ENCODE measurements at places on chromosomes 3 and 15.
A peak's percentile ranks its signal among the peaks of the same experiment; 100 is the strongest.

- DNase-seq = no peak
These were observed 48.6 kb upstream of the KLF13 start for GRCh38 chr15:31278061-31278445.

DNA sequence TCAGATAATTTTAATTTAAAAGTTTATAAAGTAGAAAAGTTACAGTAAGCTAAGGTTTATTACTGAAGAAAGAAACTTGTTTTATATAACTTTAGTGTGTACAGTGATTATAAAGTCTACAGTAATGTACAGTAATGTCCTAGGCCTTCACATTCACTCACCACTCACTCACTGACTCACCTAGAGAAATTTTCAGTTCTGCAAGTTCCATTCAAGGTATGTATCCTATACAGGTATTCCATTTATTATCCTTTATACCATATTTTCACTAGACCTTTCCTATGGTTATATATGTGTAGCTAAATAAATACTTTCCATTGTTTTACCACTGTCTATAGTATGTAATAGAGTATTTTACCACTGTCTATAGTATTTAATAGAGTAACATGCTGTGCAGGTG, 33.2 kb upstream of the MME start:
- DNase-seq = no peak

DNA sequence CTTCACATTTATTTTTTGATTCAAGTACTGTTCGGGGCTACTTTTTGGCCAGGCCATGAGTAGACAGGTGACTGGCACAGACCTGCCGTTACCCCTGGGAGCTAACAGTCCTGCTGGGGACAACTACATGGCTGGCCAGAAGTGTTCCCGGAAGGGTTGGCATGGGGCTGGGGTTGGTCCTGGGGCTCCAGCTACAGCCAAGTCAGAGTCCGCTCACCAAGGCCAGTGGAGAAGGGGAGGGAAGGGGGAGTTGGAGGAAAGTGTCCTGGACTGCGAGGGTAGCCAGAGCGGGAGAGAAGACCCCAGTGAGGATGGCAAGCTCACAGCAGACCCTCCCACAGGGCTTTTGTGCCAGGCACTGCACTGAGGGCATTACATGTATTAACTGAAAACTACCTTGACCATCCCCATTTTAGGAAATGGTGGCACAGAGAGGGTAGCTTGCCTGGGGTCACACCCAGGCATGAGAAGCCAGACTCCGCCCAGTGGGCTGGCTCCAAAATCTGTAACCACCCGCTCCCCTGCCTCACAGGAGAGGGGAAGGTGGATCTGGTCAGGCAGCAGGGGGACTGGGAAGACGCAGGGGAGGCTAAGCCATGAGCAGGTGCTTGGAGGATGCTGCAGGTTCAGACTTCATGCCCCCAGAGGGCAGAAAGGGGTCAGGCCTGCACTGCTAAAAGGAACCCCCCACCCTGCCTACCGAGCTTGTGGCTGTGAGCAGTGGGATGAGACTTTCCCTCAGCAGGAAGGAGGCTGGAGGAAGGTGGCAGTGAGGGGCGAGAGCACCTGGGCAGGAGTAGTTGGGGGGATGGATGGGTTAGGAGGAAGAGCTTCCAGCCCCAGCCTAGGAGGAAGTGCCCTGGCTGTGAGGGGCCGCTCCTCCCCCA, 38.3 kb upstream of the ESYT3 start:
- DNase-seq = no peak

GRCh38 chr15:80118956-80119355, 33.8 kb upstream of the FAH start:
- DNase-seq = no peak

- no peak for DNase-seq
These were observed at the start of gene ZNF710 for GRCh38 chr15:90001062-90001682. Gene ZNF710 (plus strand): TSS chr15:90001324. CDS start chr15:90067138, 65,814 bp downstream.

DNA sequence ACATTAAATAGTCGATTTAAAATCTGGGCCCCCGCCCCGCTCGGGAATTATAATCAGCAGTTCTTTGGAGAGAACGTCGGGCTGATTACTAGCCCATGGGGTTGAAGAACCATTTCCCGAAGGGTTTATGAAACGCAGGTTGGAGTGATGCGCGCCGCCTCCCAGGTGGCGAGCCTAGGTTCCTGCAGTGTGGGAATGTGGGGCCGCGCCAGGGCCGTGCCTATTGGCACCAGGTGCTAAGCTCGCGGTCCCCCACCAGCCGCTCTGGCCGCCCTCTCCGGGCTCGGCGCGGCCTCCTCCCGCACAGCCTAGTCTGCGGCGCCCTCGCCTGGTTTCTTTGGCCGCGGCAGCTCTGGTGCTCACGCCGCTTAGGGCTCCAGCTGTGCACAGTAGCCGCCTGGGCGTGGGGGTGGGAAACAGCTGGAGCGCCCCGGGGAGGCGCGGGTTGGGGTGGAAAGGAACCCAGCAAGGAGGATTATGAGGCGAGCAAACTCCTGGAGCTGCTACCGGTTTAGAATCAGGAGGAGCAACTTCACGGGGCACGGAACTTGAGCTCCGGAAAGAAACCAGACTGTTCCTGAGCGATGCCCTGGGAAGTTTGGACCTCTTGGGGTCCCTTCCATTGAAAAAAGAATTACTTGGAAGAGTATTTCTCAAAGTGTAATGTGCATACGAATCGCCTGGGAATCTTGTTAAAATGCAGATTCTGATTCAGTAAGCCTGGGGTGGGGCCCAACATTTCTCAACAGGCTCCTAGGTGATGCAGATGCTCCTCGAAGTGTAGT, 5.6 kb upstream of the MECOM start:
- DNase-seq = no peak

- no peak for DNase-seq
These were observed 2.9 kb downstream of the UCN2 start for GRCh38 chr3:48560648-48561018.

GRCh38 chr3:160210799-160211221, 14.4 kb upstream of the C3orf80 start:
- peak; percentile 28 for DNase-seq

DNA sequence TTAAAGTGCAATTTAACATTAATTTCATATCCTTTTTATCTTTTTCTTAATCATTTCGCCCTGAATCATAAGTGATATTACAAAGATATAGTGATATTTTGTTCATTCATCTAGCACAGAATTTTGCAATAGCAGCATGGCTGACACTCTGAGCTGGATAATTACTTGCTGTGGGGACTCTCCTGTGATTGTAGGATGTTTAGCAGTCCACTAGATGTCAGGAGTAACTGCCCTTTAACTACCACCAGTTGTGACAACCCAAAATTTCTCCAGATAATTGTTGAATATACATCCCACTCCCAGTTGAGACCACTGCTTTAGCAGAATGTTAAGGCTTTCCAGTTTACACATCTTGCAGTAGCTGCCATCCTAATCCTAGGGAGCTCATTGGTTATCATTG, 196.8 kb upstream of the MBNL1 start:
- peak; percentile 44 for DNase-seq

DNA sequence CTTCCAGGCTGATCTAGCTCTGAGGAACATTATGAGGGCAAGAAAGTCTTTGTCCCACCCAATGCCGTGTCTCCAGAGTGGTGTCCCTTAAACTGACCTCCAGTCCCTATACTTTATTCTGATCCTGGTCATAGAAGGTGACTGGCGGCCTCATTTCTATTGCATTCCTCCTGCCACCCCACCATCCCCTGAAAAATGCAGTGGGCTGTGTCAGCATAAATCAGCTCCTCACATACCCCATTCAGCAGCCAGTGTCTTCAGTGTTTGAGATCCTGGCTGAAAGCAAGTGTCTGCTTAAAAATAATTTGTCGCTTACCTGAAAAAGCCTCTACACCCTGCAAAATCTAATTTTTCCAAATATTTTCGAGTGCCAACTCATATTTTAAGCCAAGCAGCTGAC, 346.1 kb downstream of the FEZF2 start:
- no peak for DNase-seq

DNA sequence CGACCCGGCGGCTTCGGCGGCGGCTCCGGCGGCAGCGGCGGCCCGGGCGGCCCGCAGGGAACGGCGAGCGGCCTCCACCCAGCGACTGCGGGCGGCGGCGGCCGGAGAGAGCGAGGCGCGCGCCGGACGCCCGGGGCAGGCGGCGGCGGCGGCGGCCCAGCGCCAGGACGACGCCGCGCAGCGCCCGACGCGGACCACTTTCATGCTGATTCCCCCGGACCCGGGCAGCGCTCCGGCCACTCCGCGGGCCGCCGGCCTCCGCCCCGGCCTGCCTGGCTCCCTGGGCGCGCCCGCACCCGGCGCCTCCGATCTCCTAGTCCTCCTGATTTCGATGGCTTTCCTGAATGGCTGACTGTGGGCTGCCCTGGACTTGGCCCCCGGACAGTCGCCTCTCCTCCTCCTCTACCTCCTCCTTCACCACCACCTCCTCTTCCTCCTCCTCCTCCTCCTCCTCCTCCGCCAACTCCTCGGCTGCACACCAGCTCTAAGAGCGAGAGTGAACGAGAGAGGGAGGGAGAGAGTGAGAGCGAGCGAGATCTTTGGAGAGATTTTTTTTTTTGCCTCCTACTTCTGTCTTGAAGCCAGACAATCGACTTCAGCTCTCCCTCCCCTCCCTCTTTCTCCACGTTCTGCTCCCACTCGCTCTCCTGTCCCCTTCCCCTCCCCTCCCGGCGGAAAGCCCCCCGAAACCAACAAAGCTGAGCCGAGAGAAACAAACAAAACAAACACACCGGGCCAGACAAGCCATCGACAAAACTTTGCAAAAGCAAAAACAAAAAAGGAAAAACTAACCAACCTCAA, 844 bp downstream of the NR2F2 start:
- no peak for DNase-seq

- no peak for DNase-seq
These were observed 6.6 kb downstream of the OSBPL10 start for GRCh38 chr3:31974471-31974870.
